T-cell (primary cell): ENCODE measurements at places on chromosomes 3 and 15.

GRCh38 chr3:56987238-56987895 lies 73.1 kb upstream of the SPATA12 start:
- no peak for DNase-seq

- DNase-seq = no peak
Measured at GRCh38 chr3:149949181-149949580, 21.5 kb downstream of the PFN2 start.

GRCh38 chr3:123256256-123256655 lies 54.5 kb downstream of the SEC22A start:
- DNase-seq = no peak

DNA sequence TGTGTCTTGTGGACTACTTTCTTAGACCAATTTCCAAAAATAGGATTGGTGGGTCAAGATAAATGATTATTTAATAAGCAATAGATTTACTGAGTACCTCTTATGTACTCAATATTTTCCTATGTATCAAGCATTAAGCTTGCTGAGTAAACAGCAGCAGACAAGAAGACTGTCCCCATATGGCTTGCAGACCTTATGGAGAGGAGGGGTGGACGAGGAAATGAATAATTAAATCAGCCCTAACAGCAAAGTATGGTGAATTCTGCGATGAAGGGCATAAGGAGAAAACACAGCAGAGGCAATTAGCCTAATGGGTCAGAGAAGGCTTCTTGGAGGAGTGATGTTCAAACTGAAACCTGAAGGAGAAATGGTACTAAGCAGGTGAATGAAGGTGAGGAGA lies 45.1 kb downstream of the ACP3 start:
- no peak for DNase-seq

DNA sequence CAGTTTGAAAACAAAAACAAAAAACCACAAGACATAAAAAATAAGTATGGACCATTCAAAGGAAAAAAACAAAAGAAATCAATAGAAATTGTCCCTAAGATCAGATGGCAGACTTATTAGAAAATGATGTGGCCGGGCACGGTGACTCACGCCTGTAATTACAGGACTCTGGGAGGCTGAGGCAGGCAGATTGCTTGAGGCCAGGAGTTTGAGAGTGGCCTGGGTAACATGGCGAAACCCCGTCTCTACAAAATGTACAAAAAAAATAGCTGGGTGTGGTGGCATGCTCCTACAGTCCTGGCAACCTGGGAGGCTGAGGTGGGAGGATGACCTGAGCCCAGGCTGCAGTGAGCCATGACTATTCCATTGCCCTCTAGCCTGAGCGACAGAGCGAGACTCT lies 16.6 kb downstream of the SPCS1 start:
- no peak for DNase-seq

- DNase-seq = no peak
Measured at GRCh38 chr15:70243686-70244540, 146.2 kb upstream of the TLE3 start.
